ENCODE measurements at places on chromosomes 7 and 10.

DNA sequence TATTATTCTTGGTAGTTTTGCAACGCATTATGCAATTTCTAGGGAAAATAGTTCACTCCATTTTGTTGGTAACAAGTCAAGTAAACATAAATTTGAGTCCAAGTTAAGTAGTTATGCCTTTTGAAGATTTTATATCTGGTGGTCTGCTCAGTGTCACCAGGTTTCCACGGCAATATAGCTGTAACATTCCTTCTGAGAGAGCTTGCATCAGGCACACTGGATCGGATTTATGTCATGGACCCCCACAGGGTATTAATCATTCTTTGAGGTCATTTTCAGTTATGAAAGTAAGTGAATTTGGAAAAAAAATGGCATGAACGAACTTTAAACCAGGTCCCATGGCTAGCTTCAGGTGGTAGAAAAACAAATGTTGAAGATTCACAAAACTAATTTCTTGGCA is 136.3 kb downstream of the POLR1F start:
- DNase-seq = no peak

GRCh38 chr10:17841050-17841449 is 31.9 kb downstream of the MRC1 start:
- no peak for DNase-seq

- DNase-seq = no peak
Measured at GRCh38 chr7:128928882-128929788, 8.6 kb upstream of the IRF5 start.

DNA sequence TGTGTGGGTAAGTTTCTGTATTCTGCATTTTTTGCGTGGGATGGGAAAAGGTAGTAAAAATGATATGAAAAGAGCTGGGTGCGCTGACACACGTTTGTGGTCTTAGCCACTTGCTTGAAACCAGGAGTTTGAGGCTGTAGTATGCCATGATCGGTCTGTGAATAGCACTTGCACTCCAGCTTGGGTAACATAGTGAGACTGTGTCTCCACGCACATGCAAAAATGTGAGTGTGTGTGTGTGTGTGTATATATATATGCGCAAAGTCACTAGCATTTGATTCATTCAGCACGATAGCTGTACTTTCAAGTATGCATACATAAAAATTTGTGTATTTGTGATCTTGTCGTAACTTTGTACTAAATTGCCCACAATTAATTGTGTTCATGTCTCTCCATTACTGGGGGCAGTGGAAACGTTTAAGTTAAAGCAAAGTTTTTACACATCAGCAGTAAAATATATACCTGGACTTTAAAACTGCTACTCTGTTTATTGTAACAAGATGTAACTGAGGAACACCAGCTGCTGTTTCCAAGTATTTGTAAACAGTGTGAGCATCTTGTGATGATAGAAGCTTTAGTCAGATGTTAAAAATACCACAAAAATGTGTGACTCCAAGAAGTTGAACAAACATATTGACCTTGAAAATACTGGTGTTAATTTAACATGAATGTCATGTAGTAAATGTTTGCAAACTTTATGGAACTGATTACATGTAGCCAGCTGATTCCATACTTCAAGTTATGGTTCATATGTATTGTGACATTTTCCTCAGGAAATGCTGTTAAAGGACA is 1.6 kb downstream of the ZRANB1 start:
- DNase-seq = no peak

- DNase-seq = no peak
Measured at GRCh38 chr10:79268742-79269141, 78.5 kb upstream of the PPIF start.

- DNase-seq = no peak
Measured at GRCh38 chr7:115363916-115364315, 442.0 kb downstream of the MDFIC start.

- no peak for DNase-seq
Measured at GRCh38 chr10:6889718-6890117, 309.6 kb upstream of the PRKCQ start.

GRCh38 chr7:115883629-115884028 is 146.9 kb downstream of the TFEC start:
- no peak for DNase-seq

DNA sequence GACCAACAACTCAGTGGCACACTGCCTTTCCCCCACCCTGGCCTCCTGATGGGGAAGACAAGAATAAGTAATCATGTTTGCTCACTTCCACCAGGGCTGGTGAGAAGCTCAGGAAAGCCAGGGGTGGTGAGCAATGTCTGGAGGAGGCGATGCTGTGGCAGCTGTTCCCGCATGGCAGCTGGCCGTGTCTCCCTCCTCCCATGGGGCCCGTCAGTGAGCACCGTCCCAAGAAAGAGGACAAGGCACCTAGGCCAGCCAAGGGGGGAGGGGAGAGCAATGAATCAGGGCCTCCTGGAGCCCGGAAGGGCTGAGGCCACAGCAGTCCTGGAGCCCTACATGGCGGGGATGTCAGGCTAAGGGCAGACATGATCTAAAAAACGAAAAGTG is 69.2 kb upstream of the INSIG1 start:
- DNase-seq = no peak

GRCh38 chr7:36865019-36865418 is 140.7 kb upstream of the AOAH start:
- no peak for DNase-seq
